Metanephros (tissue), 2 donors: ENCODE measurements at places on chromosomes 3 and 15. TPM values are rescaled to one million over a fixed set of nuclear protein-coding genes. Genes with fewer than 3 reads are reported as not detected.

Gene FAM131A
- total RNA-seq, result 23.5 TPM

Gene FOXB1
- not detected for total RNA-seq

Gene MYLK
- total RNA-seq, result 224 TPM

Gene GLDN
- total RNA-seq, result 0.99 TPM

Gene CPN2
- total RNA-seq, result 0.12 TPM

Gene RPP25
- 3.0 TPM for total RNA-seq

Gene SI
- under 0.01 TPM for total RNA-seq

Gene OR5K2
- total RNA-seq, result not detected

Gene MME
- total RNA-seq, result 160 TPM

Gene ARHGEF26
- total RNA-seq, result 12.0 TPM

Gene TYRO3
- total RNA-seq, result 44.0 TPM

Gene NPTN
- total RNA-seq, result 154 TPM

Gene C3orf20
- 0.18 TPM for total RNA-seq

Gene EPB42
- total RNA-seq, result 14.8 TPM

Gene HCN4
- total RNA-seq, result 0.47 TPM

Gene CTXN2
- not detected for total RNA-seq

Gene IGF2BP2
- 64.8 TPM for total RNA-seq

Gene UNC13C
- total RNA-seq, result 21.1 TPM

Gene CP
- total RNA-seq, result 0.64 TPM
